ENCODE measurements at places on chromosomes 4 and X.

- DNase-seq = peak; percentile 97
Measured at GRCh38 chr4:1011022-1011665, at the start of gene FGFRL1. TSS of gene FGFRL1 (plus strand) at chr4:1011626. CDS start at chr4:1012486, 860 bp downstream.

DNA sequence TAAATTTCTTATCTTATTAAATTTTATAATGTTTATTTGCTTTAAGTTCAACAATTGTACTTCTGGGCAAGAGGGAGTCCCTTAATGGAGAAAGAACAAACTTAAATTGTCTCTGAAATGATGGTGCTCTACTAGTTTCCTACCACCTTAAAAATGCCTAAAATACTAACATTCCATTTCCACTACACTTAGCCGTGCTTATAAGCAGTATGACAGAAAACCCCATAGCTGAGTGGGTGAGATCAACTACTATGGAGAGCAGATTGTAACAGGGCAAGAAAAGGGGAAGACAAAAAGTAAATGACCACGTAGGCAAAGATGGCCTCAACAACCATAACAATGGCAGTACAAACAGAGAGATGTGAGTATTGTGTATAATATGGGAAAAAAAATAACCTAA lies 35.0 kb downstream of the RFC1 start:
- DNase-seq = no peak

DNA sequence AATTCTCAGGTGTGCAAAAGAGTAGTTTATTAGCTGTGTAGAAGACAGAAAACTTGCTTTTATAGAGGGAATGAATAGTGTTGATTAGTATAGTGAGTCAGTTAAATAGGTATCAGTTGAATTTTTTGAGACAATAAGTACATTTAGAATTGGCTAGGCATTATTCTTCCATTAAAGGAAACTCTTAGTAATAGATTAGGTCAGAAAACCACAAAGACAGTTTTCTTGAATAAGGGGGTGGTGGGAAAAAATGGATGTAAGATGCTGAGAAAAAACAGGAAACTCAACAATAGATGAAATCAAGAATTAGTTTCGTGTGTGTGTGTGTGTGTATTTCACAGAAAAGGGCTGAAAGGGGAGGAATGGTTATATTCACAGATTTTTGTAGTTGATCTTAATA lies 16.8 kb downstream of the CD38 start:
- no peak for DNase-seq

- no peak for DNase-seq
Measured at GRCh38 chr4:10655968-10656367, 28.6 kb downstream of the CLNK start.

- DNase-seq = no peak
Measured at GRCh38 chr4:30957706-30958105, 237.5 kb downstream of the PCDH7 start.

DNA sequence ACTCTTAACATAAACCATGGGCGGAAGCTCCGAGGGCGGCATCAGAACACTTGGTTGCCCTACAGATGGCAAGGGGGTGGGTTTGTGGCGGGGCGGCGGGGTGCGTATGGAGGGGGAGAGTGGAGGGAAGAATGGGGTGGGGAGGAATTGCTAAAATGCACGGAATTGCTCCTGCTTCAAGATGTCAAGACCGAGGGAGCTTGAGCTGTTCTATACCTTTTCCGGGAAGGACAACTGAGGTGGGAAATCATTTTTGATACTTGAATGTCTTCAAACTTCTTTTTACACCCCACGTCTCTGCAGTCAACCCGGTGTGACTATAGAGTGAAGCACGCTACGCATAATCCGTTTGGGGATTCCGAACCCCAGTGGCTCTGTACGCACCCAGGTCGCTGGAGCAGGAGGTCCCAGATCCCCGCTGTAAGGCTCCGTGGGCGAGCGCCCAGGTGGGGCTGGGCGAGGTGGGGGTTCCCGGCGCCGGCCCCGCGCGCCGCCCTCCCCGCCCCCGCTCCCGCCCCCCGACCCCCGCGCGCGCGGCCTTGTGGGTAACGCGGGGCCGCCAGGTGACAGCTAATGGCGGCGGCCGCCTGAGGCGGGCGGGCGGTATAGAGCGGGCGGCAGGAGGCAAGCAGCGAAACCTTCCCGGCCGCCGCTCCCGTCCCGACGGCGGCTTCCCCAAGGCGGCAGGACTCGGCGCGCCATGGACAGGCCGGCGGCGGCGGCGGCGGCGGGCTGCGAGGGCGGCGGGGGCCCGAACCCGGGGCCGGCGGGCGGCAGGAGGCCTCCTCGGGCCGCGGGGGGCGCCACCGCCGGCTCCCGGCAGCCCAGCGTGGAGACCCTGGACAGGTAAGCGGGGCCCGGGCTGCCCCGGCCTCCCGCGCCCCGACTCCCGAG lies at the start of gene MTMR1:
Gene MTMR1, plus strand, starts transcription at position 566 of the 894 bp plus-strand sequence. Its CDS starts 135 bp downstream, at position 701.
- peak; percentile 19 for DNase-seq

DNA sequence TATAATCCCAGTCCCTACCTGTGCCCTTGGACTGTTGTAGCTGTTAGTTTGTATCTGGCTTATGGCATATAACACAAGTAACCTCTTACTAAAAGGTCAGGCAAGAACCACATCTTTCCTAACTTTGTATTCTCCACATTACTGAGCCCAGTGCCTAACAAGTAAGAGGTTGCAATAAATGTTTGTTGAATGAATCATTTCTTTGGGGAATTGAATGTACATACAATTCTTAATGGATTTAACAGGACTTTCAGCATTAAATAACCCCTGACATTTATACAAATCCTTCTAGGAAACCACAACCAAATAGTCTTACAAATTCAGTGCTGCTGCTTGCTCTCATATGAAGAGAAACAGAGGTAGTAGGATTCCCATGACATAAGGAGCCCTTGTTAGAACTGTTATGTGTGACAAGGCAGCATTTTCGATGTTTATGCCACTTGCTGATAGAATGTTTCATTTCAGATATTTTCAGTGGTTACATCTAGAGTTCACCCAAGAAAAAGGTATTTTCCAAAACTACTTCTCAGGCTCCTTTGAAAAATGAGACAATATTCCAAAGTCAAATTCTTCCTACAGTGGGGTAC lies 62.0 kb downstream of the MBNL3 start:
- no peak for DNase-seq

- DNase-seq = no peak
Measured at GRCh38 chr4:39970671-39971640, 6.8 kb downstream of the PDS5A start.

DNA sequence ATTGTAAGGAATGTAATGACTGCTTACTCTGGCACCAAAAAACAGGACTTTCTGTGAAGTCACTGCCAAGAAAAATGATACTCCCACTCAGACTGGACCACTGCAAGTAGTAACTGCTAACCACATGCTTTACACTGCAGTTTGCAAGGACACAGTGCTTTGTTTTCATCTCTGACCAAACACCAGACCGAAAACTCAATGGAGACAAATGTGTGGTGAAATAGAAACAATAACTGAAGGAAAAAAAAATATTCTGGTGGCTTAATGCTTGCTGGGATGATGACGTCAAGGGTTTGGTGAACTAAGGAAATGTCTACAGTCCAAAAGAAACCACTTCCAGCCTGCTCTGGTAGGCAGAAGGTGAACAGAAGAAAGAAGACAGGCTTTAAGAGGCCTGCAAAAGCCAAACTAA lies 13.2 kb downstream of the GPC4 start:
- DNase-seq = no peak

DNA sequence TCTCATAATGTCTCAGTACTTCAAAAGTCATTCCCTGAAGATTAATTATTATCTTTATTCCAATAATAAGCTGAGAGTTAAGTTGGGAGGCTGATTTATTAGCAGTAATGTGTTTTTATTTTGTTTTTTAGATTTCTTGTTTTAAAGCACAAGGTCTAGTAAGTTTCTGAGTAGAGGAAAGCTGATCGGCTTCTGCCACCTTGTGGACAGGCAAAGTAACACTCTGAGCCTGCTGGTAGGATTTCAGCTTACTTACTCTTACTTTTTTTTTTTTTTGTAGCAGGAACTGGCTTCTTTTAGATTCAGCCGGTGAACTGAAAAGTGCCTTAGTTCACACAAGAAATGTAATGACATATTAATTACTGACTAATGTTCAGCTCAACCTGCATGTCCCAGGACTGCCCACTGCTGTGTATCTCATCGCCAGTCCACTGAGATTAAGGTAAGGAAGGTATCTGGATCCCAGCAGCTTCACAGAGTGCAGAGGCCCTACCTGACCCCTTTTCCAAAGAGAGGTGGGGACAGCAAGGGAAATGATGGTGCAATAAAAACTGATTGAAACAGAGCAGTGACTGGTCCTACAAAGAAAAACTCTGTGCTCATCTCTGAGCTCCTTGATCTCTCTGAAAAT lies 126.5 kb downstream of the ADGRA3 start:
- DNase-seq = peak; percentile 24

GRCh38 chr4:180949424-180950213 lies 1293.6 kb upstream of the TENM3 start:
- no peak for DNase-seq

- no peak for DNase-seq
Measured at GRCh38 chr4:2067446-2068197, 8.5 kb downstream of the NAT8L start.

- DNase-seq = peak; percentile 17
Measured at GRCh38 chr4:52914051-52914605, 52.0 kb downstream of the RASL11B start.

GRCh38 chr4:25801594-25801993 lies 61.2 kb downstream of the SEL1L3 start:
- no peak for DNase-seq

- DNase-seq = no peak
Measured at GRCh38 chr4:180422989-180423711, 1820.1 kb upstream of the TENM3 start.

- DNase-seq = no peak
Measured at GRCh38 chrX:79368441-79368840, 1.3 kb upstream of the ITM2A start.

DNA sequence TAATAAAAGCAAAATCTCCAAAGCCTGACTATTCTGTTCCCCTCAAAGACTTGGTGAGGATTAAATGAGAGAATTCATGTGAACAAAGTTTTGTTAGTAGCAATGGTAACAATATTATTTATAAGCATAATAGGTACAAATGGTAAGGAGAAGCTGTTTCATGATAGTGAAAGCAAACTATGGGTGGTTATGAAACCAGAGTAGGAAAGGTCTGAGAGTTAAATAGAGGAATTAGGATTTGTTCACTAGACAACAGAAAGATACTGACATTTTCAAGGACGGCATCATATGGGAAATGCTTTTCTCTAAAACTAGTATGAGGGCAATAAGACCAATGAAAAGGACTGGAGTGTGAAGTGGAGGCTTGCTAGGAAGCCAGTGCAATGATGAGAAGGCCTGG lies 128.6 kb upstream of the FTHL17 start:
- no peak for DNase-seq

DNA sequence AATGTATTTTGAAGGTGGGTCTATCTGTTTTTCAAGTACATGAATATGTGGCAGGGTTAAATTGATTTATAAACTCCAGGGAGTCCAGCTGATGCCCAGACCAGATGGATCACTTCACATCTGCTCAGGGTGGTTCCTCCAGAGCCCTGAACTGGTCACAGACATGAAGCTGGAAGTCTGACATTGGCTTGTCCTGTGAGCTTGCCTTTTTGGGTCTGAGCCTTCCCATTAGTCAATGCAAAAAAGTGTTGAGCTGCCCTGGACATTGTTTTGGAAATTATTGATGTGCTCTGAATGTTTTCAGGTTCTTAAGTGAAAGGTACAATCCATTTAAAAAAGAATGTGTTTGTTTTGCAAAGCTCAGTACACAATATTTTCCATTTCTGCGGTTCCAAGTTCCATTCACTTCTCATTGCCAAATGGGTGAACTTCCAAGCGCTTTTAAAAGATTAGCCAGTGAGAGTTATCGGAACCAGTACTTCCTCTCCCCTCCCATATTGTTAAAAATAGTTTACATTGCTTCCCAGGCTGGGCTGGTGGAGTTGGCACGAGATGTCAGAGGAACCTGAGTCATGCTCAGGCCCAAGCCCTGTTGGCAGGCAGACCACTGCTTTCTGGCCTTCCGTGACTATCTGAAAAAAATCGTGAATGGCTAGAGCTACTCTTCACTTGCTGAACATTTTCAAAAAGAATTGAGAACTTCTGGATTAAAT lies 52.1 kb downstream of the PDGFRA start:
- peak; percentile 72 for DNase-seq

- no peak for DNase-seq
Measured at GRCh38 chrX:42050345-42050744, 127.0 kb upstream of the CASK start.

DNA sequence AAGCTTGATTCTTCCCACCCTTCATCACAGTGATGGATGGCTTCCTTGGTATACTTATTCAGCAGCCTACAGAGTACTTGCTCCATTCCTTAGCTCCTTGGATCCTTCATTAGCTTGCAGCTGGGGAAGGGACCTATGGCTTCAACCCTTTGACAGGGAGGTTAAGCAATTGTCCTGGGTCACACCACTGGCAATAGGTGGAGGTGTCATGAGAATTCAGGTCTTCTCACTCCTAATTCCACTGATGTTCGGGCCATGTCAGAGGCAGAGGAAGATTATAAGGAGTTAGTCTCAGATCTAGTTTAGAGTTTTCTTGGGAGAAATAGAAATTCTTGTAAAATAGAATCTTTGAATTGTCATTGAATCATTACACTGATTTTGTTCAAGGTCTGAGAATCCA lies 24.5 kb downstream of the EREG start:
- DNase-seq = no peak

DNA sequence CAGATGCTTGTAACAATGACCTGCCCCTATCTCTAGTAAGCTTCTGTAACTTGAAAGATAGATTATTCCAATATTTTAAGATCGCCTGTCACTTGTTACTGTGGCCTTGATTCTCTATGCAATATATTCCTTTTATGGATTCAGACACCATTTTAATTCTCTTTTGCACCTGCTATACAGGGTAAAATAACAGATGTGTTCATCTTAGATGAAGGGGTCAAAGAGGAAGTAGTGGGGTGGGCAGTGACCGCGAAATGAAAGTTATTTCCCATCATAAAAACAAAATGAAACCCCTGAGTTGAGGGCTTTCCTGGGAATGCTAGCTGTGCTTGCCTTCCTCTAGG lies 175.9 kb downstream of the TSPAN5 start:
- no peak for DNase-seq

DNA sequence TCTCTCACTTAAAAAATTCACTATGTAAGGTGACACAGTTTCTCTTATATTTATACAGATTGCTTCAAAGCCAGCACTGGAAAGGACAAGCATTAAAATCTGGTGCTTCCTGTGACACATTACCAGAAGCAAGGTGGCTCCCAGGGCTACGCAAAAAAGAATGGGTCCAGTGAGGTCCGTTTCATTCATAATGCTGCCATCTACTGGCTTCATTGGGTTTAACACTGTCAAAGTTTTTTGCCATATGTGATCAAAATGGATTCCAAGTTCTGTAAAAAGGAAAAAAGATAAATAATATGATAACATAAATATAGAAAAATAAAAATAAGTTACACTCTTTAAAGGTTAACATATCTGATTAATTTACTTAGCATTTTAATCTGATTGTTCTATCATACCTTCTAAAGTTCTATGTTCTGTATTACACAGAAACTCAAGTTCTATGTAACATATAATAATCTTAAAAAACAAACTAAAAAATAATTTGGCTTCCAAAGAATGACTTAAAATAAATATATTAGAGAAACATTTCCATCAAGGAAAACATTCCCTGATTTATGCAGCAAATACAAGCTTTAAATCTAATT lies 22.1 kb downstream of the YIPF7 start:
- DNase-seq = peak; percentile 34

Data from hepatic stellate cell (primary cell).